ENCODE measurements at places on chromosomes 3 and 15.

DNA sequence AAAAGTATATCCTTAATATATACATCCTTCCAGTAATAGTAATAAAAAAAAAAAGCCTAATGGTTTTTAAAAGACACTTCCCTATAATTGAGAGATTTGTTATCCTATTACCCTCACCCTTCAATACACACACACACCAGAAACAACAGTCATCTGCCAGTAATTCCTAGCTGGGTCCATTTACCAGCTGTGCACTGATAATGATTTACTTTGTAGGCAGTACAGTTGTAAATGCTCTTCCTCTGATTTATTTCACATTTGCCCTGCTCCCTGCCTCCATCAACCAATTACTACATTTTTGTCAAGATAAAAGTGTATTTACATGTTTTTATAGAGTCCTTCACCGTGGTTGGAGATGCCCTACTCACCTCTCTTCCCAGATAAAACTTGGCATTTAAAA lies 12.4 kb downstream of the TPM1 start:
- DNase-seq, result no peak

DNA sequence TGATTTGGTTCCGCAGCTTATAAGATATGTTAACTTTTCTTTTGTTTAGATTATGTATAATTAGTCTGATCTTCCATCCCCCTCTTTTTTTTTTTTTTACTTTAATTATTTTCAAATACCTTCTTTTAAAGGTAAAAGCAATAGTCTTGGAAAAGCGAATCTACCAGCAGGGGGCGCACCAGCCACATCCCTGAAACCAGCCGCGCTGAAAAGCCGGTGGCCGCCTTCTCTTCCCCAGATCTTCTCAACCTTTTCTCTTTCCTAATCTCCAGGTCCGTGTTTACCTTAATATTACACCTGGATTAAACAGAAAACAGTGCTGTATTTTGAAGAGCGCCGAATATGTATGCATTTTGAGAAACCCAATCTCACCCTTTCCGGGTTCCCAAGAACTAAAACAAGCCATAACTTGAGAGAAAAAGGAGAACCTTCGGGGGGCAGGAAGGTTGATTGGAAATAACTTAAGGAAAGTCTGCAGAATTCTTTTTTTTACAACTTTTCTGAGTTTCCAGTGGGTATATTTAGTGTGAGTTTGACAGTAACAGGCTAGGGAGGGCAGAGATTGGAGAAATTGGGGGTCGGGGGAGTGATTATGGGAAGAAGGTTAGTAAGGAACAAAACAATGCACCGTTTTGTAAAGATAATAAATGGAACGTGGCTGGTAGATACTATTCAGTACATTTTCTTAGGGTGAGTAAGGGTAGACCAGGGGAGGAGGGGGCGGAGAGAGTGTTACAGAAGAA lies 2.0 kb upstream of the SOX2 start:
- peak; percentile 44 for DNase-seq

GRCh38 chr3:52154135-52155094 lies at the start of gene POC1A:
Gene POC1A, minus strand, starts transcription at chr3:52154423. Its CDS starts 51 bp downstream, at chr3:52154372.
- DNase-seq, result peak; percentile 69

DNA sequence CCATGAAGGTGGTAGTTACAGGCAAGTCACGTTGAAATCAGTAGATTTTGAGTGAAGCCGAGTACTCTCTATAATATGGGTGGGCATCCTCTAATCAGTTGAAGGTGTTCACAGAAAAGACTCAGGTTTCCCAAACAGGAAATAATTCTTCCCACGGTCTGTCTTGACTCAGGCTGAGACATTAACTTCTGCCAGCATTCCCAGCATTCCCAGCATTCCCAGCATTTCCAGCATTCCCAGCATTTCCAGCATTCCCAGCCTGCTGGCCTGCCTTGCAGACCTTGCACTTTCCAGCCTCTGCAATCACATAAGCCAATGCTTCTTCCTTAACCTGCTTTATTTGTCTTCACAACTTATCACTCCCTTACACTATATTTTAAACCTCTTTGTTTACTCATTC lies 542.3 kb upstream of the ROBO2 start:
- no peak for DNase-seq

GRCh38 chr3:142088522-142088921 lies 60.8 kb downstream of the TFDP2 start:
- no peak for DNase-seq

DNA sequence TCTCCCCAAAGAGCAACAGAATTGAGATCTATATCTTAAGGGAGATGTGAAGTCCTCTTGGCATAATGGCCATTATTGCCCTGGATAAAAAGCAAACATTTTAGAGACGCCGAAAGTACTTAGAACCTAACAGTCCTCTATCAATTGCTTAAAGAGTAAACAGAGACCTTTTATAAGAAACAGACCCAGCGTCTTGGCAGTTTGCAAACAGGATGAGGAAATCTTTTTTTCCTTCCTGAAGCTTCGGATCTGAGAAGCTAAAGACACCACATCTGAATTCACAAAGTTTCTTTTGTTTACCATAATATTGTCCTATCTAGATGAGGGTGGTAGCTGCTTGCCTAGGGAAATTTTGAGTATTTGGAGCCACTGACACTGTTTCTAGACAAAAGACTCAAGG lies 59.9 kb upstream of the LIMD1 start:
- DNase-seq, result no peak

DNA sequence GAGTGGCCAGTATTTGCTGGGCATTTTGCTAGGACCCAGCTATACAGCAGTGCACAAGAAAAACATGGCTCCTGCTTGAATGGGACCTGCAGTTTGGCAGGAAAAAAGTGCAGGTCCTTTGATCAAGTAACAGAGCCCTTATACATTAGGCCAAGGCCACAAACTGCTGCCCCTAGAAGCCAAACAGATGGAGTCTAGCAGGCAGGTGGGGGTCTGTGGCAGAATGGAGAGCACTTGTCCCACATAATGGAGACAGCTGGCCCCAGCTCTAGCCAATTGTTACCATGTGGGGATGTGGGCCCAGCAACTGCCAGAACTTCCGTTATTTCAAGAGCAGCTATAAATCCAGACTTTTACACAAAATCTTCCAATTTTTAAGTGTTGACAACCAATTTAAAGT lies 79.3 kb downstream of the SHQ1 start:
- no peak for DNase-seq

- no peak for DNase-seq
Observed at GRCh38 chr15:60601098-60601497, 122.2 kb upstream of the ICE2 start.

DNA sequence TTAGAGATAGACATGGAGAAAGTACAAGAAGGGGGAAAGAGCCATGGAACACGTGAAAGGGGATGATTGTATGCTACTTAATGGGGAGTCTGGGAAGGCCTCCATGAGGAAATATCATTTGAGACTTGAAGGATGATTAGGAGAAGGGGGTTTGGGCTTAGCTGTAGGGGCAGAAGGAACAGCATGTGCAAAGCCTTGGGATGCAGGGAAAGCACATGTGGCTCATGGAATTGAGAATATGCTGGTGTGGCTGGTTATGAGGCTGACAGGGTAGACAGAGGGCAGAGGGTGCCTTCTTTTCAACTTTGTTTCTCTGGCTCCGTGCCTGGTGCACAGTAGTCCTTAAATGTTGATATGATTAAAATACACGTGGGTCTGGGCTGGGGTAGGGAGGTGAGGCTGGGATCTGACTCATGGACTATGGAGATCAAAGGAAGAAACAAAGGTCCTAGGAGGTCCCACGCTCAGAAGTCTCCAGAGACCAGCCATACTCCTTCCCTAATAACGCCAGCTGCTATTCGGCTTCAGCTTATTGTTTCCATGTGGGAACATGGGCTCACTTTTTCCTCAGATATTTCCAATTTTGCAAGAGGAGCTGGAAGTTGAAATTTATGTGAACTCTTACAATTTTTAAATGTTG lies 1.1 kb downstream of the GTF2E1 start:
- no peak for DNase-seq

DNA sequence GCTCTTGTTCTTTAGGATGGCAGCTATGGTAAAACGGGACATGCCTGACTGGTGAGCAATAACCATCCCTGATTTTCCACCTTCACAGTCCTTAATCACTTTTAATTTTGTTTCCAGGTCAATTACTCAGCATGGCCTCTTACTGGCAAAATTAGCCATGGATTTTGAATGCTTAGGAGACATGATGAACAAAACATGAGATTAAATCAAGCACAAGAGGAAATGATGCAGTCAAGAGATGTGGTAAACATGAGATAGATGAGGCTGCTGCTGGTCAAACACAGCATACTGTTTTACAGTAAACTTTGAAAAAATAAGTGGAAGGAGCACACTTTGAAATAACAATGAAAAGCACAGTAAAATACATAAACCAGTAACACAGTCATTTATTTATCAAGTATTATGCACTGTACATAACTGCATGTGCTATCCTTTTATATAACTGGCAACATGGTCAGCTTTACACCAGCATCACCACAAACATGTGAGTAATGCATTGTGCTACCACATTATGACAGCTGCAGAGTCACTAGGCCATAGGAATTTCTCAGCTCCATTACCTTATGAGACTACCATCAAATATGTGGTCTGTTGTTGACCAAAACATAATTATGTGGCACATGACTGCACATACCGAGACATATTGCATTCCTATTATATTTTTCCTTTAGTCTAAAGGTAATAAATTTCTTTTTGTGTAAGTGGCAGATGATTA lies 30.1 kb upstream of the ZNF502 start:
- no peak for DNase-seq

- no peak for DNase-seq
Observed at GRCh38 chr3:31629054-31629453, 96.3 kb downstream of the STT3B start.

- DNase-seq, result no peak
Observed at GRCh38 chr3:184600685-184601377, 39.2 kb downstream of the EPHB3 start.

DNA sequence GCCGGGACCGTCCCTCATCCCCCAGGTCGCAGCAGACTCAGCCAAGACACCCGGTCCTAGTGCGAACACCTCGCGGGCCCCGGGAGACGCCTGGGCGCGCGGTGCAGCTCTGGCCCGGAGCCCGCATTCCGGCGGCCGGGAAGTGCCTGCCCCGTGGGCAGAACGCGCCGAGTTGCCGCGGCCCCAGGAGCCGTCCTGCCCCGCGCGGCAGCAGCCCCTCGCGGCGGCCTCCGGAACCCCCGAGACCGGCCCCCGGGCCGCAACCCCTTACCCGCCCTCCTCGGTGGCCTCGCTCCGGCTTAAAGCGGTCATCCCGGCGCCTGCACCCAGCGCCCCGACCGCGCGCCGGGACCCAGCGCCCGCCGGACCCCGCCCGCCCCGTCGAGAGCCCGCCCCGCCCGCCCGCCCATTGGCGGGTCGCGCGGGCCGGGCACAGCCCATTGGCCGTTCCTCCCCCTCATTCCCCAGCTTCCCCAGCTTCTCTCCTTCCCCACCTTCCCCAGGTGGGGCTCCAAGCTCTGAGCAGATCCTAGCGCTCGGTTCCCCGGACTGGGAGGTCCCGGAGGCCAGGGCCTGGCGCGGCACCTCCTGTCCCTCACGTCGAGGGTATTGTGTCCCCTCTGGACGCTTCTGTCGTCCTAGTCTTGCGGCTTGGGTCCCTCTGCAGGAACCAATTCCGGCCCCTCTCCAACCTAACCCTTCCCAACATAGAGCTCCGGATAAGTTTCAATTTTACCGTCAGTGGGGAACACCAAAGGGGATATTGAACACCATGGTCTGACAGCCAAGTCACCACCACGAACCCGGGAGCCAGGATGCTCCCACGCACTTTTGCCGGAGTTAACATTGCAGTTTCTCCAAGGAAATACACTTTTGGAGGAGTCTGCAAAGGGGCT lies at the start of gene GRAMD2A:
GRAMD2A (minus strand) TSS at position 328 of the 896 bp plus-strand sequence.
- peak; percentile 21 for DNase-seq

- DNase-seq, result no peak
Observed at GRCh38 chr3:12659316-12660015, 4.5 kb downstream of the RAF1 start.

DNA sequence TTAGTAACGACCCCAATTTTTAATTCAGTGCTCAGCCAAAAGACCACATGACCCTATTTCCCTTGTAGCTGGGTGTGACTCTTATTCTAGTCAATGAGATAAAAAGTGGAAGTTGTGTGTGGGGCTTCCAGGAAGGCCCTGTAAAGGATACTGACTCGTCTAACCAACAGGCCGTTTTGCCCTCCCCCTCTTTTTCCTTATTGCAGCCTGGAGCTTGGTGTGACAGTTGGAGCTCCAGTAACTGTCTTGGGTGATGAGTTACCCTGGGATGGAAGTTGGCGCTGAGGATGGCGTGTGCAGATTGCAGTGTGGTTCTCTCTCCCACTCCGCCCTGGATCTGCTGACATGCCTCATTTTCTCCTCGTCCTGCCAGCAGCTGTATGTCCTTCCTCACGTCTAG lies 209.3 kb upstream of the PROK2 start:
- DNase-seq, result no peak

DNA sequence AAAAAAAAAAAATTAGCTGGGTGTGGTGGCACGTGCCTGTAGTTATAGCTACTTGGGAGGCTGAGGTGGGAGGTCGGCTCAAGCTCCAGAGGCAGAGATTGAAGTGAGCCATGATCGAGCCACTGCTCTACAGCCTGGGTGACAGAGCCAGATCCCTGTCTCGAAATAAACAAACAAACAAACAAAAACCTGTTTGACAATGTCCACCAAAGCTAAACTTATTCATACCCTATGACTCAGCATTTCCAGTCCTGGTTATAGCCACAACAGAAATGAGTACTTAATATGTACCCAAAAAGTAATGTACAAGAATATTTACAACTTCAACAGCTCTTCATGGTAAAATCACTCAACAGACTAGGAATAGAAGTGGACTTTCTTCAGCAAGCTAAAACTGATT lies 31.1 kb downstream of the SERP1 start:
- DNase-seq, result no peak

DNA sequence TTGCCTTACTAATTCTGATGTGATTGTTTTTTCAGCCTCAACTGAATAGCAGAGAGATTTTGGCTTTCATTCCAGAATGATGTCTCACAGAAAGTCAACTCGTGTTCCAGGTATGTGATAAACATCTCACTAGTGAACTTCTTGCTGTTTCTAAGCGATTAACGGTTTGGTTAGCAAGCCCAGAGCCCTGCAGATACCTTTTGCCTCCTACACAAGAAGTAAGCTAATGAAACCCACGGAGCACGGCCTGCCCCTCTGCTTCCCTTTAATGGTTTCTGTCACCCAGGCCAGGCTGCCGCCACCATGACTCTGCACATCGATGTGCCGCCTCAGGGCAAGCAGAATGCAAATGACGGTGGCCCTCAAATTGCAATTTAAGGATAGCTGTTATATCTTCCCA lies 155.9 kb upstream of the ICE2 start:
- no peak for DNase-seq

- no peak for DNase-seq
Observed at GRCh38 chr3:109831403-109831802, 494.1 kb upstream of the DPPA4 start.

GRCh38 chr3:148856384-148856783 lies 8.7 kb upstream of the CPA3 start:
- DNase-seq, result no peak

DNA sequence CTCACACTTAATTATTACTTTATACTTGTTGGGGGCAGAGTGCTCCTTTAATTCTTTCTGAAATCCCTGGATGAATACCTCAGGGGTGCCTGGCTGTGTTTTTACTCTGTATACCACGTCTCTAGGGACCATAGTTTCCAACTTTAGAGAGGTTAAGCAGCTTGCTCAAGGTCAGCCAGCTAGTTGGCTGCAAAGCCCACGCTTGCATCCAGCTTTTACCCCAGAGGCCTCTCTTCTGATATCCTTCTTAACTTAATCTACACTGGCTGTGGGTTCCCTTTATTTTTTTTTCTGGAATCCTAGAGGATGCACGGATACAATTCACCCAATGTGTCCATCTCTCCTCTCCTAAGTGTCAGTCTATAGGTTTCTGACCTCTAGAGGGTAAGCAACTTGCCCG lies 1.4 kb downstream of the PDZRN3 start:
- no peak for DNase-seq
